ENCODE measurements at places on chromosomes 7 and 10.

- DNase-seq = no peak
Measured at GRCh38 chr7:86706406-86706805, 62.7 kb downstream of the GRM3 start.

DNA sequence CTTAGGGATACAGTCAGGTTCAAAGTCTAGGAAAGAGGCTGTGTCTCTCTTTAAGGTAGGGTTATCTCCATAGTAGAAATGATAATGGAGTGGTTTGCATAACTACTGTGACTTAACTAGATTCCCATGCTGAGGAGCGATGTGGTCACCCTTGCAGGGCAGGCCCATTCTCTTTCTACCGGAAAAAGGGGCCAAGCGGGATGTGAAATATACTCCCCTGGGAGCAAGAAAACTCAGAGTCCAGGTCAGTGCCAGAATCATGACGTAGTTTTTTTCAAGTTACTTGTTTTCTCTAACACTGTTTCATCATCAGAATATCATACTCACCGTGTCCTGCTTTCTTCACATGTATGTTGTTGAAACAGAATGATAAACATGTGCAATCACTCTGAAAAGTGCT, 649.0 kb upstream of the ANKRD30A start:
- no peak for DNase-seq

- DNase-seq = no peak
Measured at GRCh38 chr7:128882134-128882533, 19.5 kb downstream of the ATP6V1F start.

DNA sequence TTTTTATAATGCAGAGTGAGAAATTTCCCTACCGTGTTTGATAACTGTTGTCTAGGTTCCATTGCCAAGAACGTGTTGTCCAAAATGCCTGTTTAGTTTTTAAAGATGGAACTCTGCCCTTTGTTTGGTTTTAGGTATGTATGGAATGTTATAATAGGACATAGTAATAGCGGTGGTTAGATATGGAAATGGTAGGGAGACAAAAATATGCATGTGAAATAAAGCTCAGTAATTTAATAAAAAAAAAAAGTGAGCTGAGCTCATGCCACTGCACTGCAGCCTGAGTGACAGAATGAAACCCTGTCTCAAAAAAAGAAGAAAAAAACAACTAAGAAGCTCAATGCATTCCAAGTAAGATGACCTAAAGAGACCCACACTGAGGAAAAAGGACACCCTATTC, 72.9 kb downstream of the ZNF783 start:
- DNase-seq = no peak

DNA sequence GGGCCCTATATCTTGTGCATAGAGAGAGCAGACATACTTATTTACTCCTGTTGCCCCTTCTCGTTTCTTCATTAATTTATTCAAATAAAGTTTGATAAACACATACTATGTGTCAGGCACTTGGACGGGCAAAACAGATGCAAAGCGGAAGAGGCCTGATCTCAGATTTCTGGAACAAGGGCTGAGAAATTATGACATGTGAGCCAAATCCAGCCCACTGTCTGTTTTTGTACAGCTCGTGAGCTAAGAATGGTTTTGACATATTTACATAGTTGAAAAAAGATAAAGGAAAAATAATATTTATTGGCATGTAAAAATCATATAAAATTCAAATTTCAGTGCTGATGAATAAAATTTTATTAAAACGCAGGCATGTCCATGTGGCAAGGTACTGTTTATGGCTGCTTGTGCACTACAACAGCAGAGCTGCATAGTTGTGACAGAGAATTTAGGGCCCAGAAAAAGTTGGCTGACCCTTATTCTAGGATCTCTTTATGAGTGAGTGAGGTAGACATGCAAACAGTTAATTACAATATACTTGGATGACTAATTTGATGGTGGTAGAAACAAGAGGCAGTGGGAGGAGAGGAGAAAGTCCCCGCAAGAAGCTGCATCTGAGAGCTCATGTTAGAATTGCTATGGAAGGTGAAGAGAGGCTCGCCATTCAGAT, 68.1 kb upstream of the ITPRID1 start:
- DNase-seq = no peak

DNA sequence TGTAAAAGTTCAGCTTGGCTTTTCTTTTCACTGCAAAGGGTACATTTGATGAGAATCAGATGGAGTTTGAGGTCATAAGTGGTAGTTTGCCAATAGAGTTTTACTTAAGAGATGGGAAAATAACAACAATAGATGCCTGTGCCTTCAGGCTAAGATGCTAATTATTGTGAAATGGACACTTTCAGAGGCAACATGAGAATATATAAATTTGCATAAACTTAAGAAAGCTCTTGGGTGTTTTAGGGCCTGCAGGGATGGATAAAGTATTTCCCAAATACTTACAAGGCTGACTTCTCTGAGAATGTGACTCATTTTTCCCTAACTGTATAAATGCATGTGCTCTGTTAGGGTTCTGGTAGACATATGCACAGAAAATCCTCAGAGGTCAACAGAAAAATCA, 200.3 kb upstream of the SVIL start:
- DNase-seq = no peak

GRCh38 chr10:129766611-129767550, 197.2 kb downstream of the EBF3 start:
- DNase-seq = no peak

DNA sequence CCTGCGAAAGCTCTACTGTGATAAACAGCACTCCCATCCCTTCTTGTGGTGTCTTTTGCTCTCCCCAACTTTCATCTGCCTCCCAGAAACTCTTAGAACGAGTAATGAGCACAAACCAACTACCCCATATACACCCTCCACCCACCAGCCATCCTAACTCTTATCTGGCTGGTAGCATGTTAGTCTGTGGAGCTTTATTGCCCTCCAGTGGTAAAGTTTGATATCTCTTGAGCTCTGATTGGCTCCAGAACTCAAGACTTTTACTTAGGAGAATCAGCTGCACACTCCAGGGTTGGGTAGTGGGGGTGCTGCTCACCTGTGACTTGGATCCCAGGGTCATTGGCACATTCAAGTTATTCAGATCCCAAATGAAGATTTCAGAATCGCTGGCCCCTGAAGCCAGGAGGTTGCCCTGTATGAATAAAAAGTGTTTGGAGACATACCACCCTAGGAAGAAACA, 10.9 kb downstream of the SEC31B start:
- DNase-seq = no peak

DNA sequence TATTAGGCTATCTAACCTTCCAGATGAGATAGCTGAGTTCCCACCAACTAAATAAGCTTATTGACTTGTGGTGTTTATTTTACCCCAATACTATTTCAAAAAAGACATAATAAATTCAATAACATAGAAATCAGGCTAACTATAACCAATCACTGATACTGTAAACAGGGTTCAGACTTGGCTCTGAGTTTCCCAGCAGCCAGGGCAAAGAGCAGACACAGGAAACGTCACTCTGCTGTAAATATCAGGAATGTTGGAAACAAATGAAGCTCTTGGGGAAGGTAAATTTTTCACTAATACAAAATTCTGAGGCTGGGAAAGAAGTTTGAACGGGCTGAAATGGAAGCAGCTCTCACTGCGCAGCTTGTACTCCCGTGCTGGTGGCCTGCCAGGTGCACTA, 114.6 kb downstream of the GALNT11 start:
- no peak for DNase-seq

- no peak for DNase-seq
Measured at GRCh38 chr10:117652228-117653169, 110.0 kb downstream of the EMX2 start.

DNA sequence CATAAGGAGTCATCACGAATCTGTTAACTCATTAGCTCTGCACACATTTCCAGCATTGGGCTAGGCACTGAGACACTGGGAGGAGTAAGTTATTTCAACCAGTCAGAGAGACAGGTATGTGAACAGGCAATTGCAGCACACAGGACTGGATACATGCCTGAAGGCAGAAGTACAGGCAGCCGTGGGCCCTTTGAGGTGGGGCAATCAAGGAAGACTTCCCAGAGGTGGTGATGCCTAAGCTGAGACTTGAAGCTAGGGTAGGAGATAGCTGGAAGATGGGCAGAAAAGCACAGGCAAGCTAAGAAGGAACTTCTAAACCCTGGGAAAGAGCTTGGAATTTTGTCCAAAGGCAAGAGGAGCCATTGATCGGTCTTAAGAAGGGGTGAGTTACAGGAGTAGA, 249.7 kb downstream of the EMX2 start:
- no peak for DNase-seq

DNA sequence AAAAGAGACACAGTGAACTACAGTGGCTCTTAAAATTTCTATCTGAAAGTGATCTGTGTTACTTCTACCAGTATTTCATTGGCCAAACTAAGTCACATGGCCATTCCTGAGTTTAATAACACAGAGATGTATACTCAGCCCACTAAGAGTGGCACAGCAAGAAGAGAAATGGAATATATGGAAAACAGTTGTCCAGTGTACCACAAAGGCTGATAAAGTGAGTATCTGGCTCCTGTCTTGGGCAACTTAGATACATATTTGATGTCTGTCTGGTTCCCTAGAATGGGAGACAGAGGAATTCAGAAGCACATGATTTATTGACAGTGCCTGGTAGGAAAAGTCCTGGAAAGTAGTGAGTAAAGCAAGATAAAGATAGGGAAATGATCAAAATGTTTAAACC, 10.1 kb upstream of the PON1 start:
- DNase-seq = no peak

- DNase-seq = no peak
Measured at GRCh38 chr10:116112232-116113231, 160.5 kb downstream of the GFRA1 start.

- DNase-seq = no peak
Measured at GRCh38 chr7:48643431-48644013, 280.8 kb upstream of the CDC14C start.

DNA sequence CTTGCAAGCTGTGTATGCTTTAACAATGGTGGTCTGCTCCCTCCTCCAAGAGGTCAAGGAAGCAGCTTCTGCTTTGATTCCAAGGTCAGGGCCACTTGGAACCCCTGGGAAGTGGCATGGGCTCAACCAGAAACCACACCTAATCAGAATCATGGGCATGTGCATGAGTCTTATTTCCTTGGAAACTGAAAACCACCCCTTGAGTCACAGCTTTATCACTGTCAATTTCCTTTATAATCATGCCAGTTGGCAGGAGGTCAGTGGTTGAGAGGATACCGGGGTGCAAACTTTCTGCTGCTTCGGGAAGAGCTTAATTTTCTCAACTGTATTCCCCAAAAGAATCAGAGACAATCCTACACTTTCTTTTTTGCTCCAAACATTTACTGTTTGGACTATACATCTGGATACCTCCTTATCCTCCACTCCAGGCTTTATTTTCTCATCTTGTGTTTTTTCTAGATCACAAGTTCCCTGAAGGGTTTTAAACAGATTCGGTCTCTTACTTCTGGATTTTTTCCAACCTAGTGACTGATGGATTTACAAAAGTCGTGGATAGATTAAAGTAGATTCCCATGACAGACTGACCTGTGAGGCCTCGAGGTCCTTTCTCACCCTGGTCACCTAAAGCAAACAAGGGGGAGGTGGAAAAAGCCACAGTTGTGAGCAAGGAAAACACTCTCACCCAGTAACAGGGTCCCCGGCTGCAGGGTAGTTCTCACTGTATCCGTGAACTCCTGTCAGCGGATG, 36.0 kb downstream of the COL17A1 start:
- no peak for DNase-seq

DNA sequence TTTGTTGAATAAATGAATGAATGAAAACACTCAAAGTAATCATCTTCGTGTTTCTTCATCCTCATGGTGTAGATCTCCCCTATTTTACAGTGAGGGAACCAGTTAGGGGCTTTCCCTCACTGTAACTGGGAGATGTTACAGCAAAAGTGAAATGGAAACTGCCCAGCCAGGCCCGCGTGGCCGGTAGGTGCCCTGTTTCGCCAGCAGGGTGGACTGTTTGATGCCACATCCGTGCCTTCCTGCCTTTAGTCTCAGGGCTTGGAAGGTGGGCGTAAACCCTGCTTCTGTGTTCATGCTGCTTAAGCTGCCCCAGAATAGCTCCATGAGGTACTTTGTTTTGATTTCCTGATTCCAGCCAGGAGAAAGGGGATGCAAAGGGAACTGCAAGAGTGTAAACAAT, 268.8 kb downstream of the PLXNA4 start:
- DNase-seq = no peak

GRCh38 chr10:114683593-114683992, 25.5 kb upstream of the ABLIM1 start:
- no peak for DNase-seq

DNA sequence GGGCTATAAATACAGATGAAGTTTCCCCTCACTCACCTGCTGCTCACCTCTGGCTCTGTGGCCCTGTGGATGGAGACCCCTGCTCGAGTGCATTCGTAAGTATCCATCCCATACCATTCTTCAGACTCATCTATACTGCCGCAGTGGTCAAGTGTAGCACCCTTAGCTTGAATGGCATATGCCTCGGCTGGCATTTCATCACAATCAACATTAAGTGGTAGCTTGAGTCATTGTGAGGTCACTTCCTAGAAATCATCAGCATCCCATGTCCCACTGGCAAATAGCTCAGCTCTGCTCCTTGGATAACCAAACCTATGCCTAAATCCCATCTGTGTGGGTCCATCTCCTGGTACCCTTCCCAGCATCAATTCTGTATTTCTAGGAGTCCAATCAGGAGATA, 38.2 kb downstream of the MDH2 start:
- DNase-seq = no peak

- no peak for DNase-seq
Measured at GRCh38 chr7:82477733-82478515, 34.3 kb upstream of the CACNA2D1 start.

DNA sequence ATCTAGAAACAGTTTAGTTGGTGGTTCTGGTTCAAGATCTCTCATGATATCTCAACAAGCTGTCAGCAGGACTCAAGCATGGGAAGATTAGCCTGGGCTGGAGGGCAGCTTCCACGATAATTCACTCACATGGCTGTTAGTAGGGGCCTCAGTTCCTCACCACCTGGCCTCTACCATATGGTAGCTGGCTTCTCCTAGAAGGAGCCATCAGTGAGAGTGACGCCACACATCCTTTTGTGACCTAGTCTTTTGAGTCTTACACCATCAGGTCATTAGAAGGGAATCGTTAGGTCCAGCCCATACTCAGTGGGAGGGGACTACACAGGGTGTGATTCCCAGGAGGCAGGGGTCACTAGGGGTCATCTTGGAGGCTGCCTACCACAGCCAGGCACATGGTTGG, 239.3 kb upstream of the PLPP4 start:
- no peak for DNase-seq

GRCh38 chr10:77925795-77926565, 575 bp downstream of the DLG5 start:
- no peak for DNase-seq

DNA sequence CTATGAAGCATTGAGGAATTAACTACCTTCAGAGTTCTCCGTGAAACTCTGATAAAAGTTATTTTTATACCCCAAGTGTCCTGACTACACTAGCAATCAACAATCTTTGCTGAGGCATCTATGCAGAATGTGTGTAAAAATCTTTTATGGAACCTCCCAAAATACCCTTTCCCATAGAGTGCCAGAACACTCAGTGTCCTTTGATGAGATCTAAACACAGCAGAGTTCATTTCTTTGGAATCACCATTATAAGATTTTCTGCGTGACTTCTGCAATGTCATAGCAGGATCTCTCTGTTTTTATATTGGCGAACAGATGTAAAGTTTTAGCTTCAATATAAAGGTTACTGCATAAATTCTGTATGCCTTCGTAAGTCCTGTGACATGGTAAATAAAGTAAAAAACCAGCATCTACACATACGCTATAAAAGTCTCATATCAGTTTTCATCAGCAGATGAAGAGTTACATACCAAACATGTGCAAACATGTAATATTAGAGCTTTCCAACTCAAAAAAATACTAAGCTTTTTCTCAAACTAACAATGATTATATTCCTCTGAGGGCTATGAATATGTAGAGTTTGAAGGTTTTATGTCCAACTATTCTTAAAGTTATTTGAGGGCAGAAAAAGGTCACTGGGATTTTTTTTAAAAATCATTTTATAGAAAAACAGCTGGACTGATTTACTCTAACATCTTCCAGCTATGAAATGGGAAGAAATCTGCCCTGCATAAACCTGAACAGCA, 67.2 kb downstream of the SKIDA1 start:
- no peak for DNase-seq

Measured in stimulated activated CD8-positive, alpha-beta memory T cell treated with anti-CD3 and anti-CD28 coated beads, Interleukin-2, amount 100 ng/mL, for 1 hour (primary cell).